ENCODE measurements at places on chromosomes 3 and 15.
A peak's percentile ranks its signal among the peaks of the same experiment; 100 is the strongest.

GRCh38 chr3:107740992-107741896 lies 218.5 kb downstream of the BBX start:
- peak; percentile 20 for DNase-seq

DNA sequence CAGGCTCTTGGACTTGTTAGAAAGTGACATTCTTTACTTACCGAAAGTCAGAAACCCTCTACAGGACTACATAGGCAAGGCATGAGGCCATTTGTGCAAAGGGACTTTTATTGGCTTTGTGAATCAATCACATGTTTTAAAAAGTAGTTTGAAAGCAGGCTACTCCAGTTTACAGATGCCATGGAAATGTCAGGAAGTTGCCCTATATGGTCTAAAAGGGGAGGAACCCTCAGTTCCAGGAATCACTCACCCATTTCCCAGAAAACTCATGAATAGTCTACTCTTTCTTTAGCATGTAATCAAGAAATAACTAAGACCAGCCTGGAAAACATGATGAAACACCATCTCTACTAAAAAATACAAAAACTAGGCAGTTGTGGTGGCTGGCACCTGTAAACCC lies 51.0 kb upstream of the MKRN3 start:
- no peak for DNase-seq

- peak; percentile 87 for DNase-seq
Measured at GRCh38 chr3:194715022-194715800, 29.5 kb downstream of the FAM43A start.

DNA sequence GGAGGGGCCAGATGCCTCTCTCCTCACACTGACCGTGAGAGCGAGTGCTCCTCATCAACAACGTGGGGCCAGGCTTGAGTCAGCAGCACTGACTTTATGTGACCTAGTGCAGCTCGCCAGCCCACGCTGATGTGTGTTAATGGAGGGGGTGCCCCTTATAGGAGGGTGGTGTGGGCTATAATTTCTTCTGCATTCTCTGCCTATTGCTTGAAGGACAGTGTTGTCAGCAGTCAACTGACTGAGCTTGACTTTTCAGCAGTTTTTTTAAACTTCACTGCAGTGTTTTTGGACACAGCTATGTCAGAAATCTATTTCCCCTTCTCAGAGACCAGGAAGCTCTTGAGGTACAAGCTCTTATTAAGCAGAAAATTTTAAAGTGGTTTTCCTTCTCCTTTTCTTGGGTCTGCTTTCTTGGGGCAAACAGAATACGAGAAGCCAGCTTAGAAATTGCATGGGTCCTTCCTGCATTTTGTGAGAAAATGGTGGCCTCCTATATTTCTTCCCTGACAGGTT lies 304.8 kb upstream of the CTDSPL start:
- DNase-seq: no peak

- DNase-seq: no peak
Measured at GRCh38 chr15:49718846-49719245, 98.0 kb downstream of the DTWD1 start.

DNA sequence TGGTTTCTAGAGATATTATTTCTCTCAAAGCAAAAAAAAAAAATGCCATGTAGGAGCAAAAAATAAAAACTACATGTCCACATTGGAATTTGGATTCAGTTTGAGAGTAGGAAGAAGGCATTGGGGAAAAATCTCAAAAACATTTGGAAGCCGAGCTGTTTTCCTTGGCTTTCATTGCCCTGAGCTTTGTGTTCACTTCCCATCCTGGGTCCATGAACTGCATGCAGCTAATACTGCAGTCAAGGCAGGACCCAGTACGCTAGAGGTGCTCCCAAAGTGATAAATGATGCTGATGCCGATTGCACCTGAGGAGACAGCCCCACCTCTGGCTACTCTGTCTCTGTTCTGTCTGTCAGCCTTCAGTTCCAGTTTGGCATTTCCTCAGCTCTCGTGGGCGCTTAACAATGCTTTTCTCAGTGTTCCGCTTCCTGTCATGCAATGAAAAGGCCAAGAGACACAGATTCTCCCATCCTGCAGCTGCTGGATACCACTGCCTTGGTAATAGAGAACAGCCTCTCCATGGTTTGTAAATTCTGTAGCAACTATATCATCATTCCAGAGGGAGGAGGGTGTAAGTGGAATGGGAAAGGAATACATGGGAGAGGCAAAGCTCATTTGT lies 181.8 kb downstream of the RYR3 start:
- no peak for DNase-seq

- no peak for DNase-seq
Measured at GRCh38 chr3:150906461-150906860, 1.2 kb upstream of the MINDY4B start.

GRCh38 chr3:69460034-69460433 lies 74.1 kb upstream of the FRMD4B start:
- DNase-seq: peak; percentile 9

- DNase-seq: no peak
Measured at GRCh38 chr3:110021659-110022058, 684.3 kb upstream of the DPPA4 start.

GRCh38 chr3:178525251-178525650 lies 11.0 kb upstream of the KCNMB2 start:
- DNase-seq: no peak

GRCh38 chr3:32881624-32882023 lies 63.8 kb downstream of the TRIM71 start:
- DNase-seq: no peak

GRCh38 chr3:3097958-3098357 lies 12.2 kb downstream of the IL5RA start:
- no peak for DNase-seq

GRCh38 chr15:36831904-36832287 lies 252.5 kb downstream of the CDIN1 start:
- DNase-seq: peak; percentile 58

DNA sequence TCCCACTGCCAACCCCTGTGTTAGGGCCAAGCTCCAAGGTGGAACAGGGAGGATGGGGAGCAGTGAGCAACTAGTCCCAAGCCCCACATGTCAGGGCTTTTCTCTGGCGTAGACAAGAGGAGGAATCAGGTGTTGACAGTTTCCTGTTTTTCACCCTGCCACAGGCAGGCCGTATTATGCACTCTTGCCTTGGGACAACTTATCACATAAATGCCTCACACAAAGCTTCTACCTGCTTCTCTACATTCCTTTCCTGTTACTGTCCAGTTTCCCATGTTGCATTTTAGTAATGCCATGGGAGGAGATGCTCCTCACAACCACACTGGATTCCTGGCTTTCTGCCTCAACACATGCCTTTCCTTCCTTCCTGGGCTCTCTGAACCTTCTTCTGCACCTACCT lies 381.2 kb upstream of the ATP11B start:
- peak; percentile 54 for DNase-seq

GRCh38 chr3:184337399-184337714 lies at the start of gene FAM131A:
Gene FAM131A (plus strand): TSS chr3:184337600. CDS start chr3:184337631, 31 bp downstream.
- no peak for DNase-seq

DNA sequence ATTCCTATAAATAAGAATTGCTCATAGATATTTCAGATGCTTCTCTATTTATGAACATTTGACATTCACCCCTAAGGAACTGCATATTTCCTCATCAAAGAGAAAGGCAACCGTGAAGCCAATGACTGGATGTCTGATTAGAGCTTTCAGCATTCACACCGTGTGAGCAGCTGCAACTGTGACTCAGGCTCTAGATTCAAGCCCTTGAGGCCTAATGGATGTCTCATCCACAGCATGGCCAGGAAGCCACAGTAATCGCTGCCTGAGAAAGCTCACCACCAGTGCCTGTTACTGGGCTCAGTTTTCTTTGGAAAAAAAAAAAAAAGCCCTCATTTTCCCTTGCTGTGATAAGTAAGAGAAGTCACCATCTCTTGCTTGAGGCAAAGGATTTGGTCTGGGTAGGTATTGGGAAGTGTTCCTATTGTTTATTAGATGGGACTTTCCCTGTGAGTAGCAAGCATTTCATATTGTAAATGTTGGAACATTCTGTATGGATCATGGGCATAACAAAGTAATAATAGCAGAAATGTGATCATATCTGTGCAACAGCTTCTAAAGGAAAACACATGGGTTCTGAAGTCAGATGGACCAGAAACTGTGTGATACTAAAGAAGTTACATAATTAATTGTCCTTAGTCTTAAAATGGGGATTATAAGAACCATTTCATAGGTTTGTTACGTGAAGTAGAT lies 783.7 kb downstream of the AGBL1 start:
- DNase-seq: peak; percentile 82

DNA sequence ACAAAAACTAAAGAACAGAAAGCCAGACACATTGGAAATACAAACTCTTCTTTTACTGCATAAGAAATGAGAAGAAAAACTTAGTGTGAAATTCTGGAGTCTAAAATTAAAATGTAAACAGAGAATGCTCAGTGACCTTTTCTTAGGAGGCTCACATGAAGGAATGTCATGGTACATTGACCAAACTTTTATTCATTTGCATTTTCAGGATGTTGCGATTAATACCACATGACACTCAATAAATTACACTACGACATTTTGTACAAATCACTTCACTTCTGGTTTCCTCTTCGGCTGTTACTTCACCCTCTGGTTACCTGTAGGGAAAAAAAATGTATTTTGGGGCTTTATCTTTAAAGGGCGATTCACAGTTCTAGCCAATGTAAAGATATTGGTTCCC lies 56.4 kb upstream of the ACTC1 start:
- no peak for DNase-seq

DNA sequence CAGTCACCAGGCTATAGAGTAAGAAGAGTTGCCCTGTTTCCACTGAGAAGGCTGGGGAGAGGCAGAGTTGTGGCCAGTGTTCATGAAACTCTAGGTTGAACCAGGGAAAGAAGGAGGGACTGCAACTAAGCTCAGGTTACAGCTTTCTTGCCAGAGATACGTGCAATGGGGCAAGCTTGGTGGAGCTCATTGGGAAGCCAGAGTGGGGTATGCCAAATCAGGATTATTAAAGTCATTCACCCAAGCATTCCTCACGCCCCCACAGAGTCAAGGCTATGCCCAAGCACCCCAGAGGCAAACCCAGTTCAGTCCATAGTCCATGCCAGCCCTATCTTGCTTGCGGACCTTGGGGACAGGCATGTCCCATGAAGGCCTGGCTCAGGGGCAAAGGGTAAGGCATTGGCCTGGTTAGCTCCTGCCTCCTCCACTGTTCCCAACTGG lies 17.6 kb downstream of the SLC6A20 start:
- DNase-seq: no peak

DNA sequence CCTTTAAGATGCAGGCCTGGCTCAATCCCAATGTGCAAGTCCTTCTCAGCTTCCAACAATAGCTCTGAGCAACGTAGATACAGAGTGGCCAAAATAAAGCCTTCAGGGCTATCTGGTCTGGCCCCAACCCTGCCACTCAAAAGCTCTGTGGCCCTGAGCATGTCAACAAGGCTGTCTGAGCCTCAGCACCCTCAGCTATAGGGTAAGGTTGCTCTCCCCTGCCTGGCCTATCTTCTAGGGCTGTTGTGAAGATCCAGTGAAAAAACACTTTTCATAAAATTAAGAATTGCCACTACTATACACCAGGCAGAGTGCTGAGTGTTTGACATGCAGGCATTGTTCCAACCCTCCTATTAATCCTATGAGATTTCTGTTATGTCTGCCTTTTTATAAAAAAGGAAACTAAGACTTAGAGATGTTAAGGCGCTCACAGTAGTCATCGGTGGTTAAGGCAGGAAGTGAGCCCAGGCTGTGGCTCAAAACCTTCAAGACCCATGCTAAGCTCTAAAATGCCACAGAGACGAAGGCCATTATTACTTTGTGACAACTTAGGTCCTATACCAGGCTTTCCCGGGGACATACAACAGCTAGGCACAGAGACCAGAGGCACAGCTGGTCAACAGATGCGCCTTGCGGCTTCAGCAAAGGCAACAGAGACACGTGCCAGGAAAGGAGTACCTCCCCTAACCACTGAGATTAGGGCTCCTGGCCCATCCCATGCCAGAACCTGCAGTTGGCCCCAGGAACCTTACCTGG lies 5.1 kb downstream of the POLG start:
- no peak for DNase-seq

- no peak for DNase-seq
Measured at GRCh38 chr15:90046911-90047392, 45.8 kb downstream of the ZNF710 start.

- DNase-seq: no peak
Measured at GRCh38 chr3:62884096-62884870, 9.1 kb upstream of the CADPS start.

GRCh38 chr3:120673116-120673515 lies 8.9 kb downstream of the HGD start:
- no peak for DNase-seq

- DNase-seq: peak; percentile 92
Measured at GRCh38 chr3:16079519-16079918, 95.0 kb upstream of the GALNT15 start.

GRCh38 chr15:97196048-97197014 lies 764.2 kb upstream of the ARRDC4 start:
- DNase-seq: no peak

- peak; percentile 1 for DNase-seq
Measured at GRCh38 chr3:34106879-34107278, 308.4 kb downstream of the PDCD6IP start.

GRCh38 chr3:152284906-152285305 lies 16.2 kb downstream of the MBNL1 start:
- no peak for DNase-seq

- DNase-seq: no peak
Measured at GRCh38 chr3:48896936-48897335, 1.7 kb downstream of the SLC25A20 start.

- DNase-seq: no peak
Measured at GRCh38 chr3:119507404-119507803, 9.1 kb downstream of the TIMMDC1 start.

- peak; percentile 15 for DNase-seq
Measured at GRCh38 chr3:61617041-61617440, 55.7 kb downstream of the PTPRG start.

DNA sequence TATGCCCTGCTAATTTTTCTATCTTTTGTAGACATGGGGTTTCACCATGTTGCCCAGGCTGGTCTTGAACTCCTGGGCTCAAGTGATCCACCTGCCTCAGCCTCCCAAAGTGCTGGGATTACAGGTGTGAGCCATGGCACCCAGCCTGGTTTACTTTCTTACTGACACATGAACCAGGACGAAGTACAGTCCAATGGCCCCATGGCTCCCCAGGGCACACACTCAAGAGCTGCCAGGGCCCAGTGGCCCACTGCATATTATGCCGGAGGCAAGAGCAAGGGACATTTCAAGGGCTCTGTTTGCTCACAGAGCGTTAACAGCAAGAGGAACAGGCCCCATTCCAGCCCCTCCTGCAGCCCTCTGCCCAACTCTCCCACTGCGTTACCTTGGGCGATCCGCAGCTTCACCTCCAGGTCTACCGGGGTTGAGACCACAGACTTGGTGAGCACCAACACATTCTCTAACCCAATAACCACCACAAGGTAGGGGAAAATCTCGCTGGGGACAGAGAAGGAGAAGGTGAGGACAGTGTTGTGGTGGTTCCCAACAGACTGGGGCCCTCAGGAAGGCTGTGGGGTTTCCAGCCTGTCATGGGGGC lies 42.8 kb downstream of the PTPN23 start:
- no peak for DNase-seq

DNA sequence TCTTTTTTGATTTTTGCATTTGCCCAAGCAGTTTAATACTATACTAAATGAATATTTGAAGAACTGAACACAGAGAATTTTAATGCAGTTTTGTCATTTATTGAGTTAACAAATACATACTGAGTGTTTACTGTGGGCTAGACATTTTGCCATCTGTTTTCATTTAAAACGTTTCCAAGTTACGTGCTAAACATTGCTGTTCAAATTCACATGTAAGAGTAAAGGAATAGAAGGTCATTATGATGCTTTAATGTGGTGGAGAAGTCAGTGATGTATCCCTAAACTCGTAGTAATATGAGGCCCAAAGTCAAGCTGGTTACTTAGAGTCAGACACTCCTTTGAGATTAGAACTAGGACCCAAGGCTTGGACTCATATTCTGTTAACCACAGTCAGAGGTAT lies 49.4 kb downstream of the CRYBG3 start:
- DNase-seq: peak; percentile 4
